ENCODE measurements at places on chromosomes 16 and 17.

- H3K27me3 ChIP-seq = no peaks in the 10 kb centered on the region
- peak overlapping the region; percentile 98 for H3K27ac ChIP-seq
- no peak for DNase-seq
- peaks cover 66% of the 10 kb centered on the region for H3K4me1 ChIP-seq
- peak overlapping the region; percentile 82 for H3K4me3 ChIP-seq
These were observed 1.0 kb downstream of the LYRM1 start for GRCh38 chr16:20901436-20902112.

DNA sequence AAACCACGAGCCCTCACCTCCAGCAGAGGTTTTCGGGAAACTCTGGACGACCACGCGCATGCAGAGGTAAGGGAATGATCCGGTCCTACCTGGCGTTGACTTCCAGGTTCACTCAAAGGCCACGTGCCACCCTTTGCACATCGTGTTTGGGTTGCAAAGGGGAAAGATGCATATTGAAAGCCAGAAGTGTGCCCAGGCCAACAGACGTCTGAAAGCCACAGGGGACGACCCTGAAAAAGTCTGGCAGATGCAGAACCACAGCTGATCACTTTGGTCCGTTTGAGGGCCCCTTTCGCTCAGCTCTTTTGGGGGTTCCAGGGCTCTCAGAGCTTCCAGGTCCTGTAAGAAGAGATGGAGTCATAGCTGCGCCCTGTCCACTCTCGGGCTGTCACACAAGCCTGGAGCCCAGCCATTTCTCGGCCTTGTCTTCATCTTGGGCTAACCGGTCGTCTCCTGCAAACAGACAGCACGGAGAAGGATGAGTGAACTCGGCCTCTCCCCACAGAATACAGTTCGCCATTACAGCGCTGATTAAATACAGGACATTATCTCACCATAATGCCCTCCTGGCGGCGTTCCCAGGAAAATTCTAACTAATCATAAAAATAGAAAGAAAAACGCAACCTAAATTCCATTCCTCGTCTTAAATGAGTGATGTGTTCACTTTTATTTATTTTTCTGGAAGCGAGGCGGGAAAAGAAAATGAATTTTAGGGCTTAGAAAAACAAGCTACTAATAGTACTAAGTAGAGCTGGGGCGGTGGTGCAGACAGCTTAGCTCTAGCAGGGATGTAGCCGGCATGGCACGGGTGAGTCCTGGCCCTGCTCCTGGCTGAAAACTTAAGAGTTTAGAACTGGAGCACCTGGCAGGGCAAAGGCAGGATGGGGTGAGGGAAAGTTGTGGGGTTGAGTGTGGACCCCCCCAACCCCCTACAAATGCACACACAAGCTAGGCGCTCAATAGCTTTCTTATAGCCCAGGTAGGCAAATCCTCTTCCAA lies 45.5 kb upstream of the ZFHX3 start:
- no peaks in the 10 kb centered on the region for H3K4me1 ChIP-seq
- no peaks in the 10 kb centered on the region for H3K27me3 ChIP-seq
- H3K27ac ChIP-seq = no peak overlapping the region

GRCh38 chr16:88491560-88492310 lies 38.7 kb downstream of the ZFPM1 start:
- H3K4me3 ChIP-seq = no peak overlapping the region
- no peaks in the 10 kb centered on the region for H3K36me3 ChIP-seq
- no peak for DNase-seq
- no peaks in the 10 kb centered on the region for H3K4me1 ChIP-seq
- H3K27me3 ChIP-seq = no peaks in the 10 kb centered on the region

- DNase-seq = no peak
- peaks cover 13% of the 10 kb centered on the region for H3K4me1 ChIP-seq
- no peak overlapping the region for H3K27ac ChIP-seq
- no peaks in the 10 kb centered on the region for H3K36me3 ChIP-seq
- no peaks in the 10 kb centered on the region for H3K27me3 ChIP-seq
These were observed 27.0 kb downstream of the RTN4RL1 start for GRCh38 chr17:1997927-1998742.

DNA sequence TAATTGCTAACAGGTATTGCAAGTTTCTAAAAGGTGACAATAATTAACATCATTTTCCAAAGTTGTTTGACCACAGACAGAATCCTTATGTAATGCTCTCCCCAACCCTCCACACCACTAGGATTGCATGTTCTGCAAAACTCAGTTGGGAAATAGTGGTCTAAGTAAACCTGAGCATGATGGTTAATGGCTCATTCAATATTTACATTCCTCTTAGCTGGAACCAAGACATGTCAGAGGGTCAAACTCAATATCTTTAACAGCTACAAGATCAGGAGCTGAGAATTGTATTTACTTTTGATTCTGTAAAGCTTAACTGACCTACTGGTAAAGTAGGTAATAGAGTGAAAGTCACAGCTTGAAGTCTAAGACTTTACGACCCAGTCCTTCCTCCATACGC lies 10.2 kb downstream of the MFSD6L start:
- no peaks in the 10 kb centered on the region for H3K4me1 ChIP-seq
- no peaks in the 10 kb centered on the region for H3K36me3 ChIP-seq
- DNase-seq = no peak
- no peak overlapping the region for H3K27ac ChIP-seq
- 0 out of 2 replicates have a peak, but pooled peaks cover 2% of the 10 kb centered on the region for H3K27me3 ChIP-seq
- H3K4me3 ChIP-seq = no peak overlapping the region

DNA sequence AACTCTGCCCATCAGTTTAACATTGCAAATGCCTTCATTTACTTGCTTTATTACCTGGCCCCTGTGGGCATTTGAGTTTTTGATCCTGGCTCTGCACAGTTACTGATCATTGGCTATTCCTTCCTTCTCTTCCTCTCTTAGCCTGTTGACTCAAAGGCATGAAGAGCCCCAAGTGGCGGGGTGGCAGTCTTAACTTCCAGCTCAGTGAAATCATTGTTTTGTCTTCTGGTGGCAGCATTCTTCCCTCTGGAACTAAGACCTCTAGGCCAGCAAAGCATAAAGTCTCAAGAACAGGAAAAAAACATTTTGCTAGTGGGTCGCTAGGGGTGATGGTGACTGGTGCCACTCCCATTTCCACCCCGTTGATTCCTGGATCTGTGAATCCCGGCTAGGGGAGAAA lies 52.3 kb upstream of the MRTFB start:
- H3K27me3 ChIP-seq = no peaks in the 10 kb centered on the region
- no peak overlapping the region for H3K4me3 ChIP-seq
- peaks cover 15% of the 10 kb centered on the region for H3K4me1 ChIP-seq
- DNase-seq = no peak
- peak overlapping the region; percentile 24 for H3K27ac ChIP-seq

- no peak overlapping the region for H3K27ac ChIP-seq
- no peak for DNase-seq
- H3K27me3 ChIP-seq = no peaks in the 10 kb centered on the region
- peaks cover 29% of the 10 kb centered on the region for H3K4me1 ChIP-seq
- H3K4me3 ChIP-seq = no peak overlapping the region
These were observed 4.5 kb upstream of the PHKG2 start for GRCh38 chr16:30743716-30744115.

GRCh38 chr16:73196670-73197069 lies 148.7 kb upstream of the ZFHX3 start:
- H3K27me3 ChIP-seq = no peaks in the 10 kb centered on the region
- H3K27ac ChIP-seq = no peak overlapping the region
- H3K36me3 ChIP-seq = no peaks in the 10 kb centered on the region
- no peak overlapping the region for H3K4me3 ChIP-seq
- DNase-seq = peak; percentile 33
- no peaks in the 10 kb centered on the region for H3K4me1 ChIP-seq

- H3K27me3 ChIP-seq = no peaks in the 10 kb centered on the region
- no peak overlapping the region for H3K27ac ChIP-seq
- no peak for DNase-seq
- H3K36me3 ChIP-seq = no peaks in the 10 kb centered on the region
These were observed 274.0 kb downstream of the PHKB start for GRCh38 chr16:47734987-47735594.

- H3K27ac ChIP-seq = peak overlapping the region; percentile 84
- H3K36me3 ChIP-seq = no peaks in the 10 kb centered on the region
- DNase-seq = no peak
These were observed 4.9 kb downstream of the UBE2O start for GRCh38 chr17:76447931-76448652.

- peaks cover 83% of the 10 kb centered on the region for H3K4me1 ChIP-seq
- no peaks in the 10 kb centered on the region for H3K27me3 ChIP-seq
- H3K36me3 ChIP-seq = no peaks in the 10 kb centered on the region
- DNase-seq = no peak
- peak overlapping the region; percentile 74 for H3K27ac ChIP-seq
These were observed 228.8 kb downstream of the SEC14L1 start for GRCh38 chr17:77369544-77369971.

DNA sequence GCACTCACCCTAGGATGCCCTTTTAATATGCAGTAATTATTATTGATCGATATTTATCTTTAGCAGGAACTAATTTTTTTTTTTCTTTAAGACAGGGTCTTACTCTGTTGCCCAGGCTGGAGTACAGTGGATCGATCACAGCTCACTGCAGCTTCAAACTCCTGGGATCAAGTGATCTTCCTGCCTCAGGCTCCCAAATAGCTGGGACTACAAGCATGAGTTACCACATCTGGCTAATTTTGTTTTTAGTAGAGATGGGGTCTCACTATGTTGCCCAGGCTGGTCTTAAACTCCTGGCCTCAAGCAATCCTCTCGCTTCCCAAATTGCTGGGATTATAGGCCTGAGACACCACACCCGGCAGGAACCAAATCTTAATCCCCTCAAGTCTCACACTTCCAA lies 29.3 kb downstream of the KIAA0753 start:
- H3K4me3 ChIP-seq = no peak overlapping the region
- peaks cover 28% of the 10 kb centered on the region for H3K36me3 ChIP-seq
- no peak overlapping the region for H3K27ac ChIP-seq

- H3K27ac ChIP-seq = peak overlapping the region; percentile 96
- peaks cover 5% of the 10 kb centered on the region for H3K36me3 ChIP-seq
- no peak for DNase-seq
- H3K4me1 ChIP-seq = peaks cover 24% of the 10 kb centered on the region
These were observed 596 bp downstream of the PROCA1 start for GRCh38 chr17:28710861-28711722.

DNA sequence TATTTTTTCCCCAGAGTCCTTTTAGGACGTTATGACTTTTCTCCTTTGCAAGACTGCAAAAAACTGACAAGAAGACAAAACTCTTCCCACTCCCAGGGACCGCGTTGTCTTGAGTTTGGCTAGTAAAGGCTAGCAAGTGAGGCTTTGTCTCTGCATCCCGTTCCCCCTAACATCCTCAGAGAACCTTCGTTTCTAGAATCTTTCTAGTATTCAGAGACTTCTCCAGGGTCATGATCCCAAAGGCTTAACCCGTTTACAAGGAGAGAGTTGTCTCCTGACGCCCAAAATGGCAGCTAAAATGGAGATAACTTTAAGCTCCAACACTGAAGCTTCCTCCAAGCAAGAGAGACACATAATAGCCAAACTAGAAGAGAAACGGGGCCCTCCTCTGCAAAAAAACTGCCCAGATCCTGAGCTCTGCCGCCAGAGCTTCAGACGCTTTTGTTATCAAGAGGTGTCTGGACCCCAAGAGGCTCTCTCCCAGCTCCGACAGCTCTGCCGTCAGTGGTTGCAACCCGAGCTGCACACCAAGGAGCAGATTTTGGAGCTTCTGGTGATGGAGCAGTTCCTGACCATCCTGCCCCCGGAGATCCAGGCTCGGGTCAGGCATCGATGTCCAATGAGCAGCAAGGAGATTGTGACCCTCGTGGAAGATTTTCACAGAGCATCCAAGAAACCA lies 843 bp downstream of the ZNF174 start:
- peaks cover 6% of the 10 kb centered on the region for H3K36me3 ChIP-seq
- no peak for DNase-seq
- H3K4me1 ChIP-seq = 0 out of 2 replicates have a peak, but pooled peaks cover 3% of the 10 kb centered on the region
- peak overlapping the region; percentile 87 for H3K27ac ChIP-seq
- no peaks in the 10 kb centered on the region for H3K27me3 ChIP-seq
- peak overlapping the region; percentile 82 for H3K4me3 ChIP-seq

DNA sequence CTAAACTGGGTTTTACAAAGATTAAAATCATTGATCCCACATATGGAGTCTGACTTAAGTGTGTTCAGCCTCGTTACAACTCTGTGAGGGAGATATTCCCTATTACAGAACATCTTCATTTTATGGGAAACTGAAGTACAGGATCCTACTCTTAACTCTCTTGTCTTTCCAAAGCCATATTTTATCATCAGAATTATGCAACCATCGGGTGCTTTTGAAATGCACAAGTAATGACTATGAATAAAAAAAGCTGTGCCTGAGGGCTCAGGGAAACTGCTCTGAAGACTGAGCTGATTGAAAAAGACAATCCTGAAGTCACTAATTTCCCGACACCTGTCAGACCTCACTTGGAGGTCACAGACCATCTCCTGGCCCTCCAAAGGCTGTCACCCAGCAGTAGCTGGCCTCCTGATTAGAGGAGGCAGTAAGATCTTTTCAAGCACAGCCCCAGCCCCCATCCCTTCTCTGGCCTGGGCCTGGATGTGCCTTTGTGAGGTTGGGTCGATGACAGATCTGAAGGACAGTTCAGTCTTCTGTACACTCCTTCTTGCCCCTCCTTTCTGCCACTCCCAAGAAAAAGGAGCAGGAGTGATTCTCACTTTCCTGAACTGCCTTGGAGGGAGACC lies 5.6 kb downstream of the AKAP1 start:
- no peak for DNase-seq
- no peak overlapping the region for H3K27ac ChIP-seq
- H3K36me3 ChIP-seq = no peaks in the 10 kb centered on the region
- H3K27me3 ChIP-seq = no peaks in the 10 kb centered on the region
- H3K4me1 ChIP-seq = peaks cover 32% of the 10 kb centered on the region

DNA sequence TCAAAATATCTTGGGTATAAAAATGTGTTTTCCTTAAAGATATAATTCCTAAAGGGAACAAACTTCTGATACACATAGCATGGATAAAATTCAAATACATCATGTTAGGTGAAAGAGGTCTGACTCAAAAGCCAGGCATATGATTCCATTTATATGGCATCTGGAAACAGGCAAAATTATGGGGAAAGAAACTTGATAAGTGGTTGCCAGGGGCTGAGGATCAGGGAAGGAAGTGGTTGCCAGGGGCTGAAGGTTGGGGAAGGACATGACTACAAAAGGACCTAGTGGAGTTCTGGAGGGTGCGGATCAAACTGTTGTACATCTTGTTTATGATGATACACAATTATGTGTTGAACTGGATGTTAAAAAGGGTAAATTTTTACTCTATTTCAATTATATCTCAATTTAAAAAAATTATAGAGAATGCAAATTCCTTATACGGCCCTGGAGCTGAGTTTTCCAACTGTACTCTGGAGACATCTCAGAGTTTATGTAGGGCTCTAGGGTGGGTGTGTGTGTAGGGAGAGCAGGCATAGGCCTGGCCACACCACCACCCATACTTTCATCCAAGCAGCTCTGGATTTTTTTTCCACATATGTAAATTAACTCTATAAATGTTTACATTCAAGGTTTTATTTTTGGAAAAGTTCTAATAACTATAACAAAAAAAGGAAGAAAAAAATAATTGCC lies 55.0 kb downstream of the AMFR start:
- peak overlapping the region; percentile 36 for H3K27ac ChIP-seq
- no peaks in the 10 kb centered on the region for H3K36me3 ChIP-seq
- no peaks in the 10 kb centered on the region for H3K27me3 ChIP-seq
- peaks cover 35% of the 10 kb centered on the region for H3K4me1 ChIP-seq

- no peaks in the 10 kb centered on the region for H3K27me3 ChIP-seq
- no peaks in the 10 kb centered on the region for H3K36me3 ChIP-seq
- no peak overlapping the region for H3K4me3 ChIP-seq
- H3K4me1 ChIP-seq = no peaks in the 10 kb centered on the region
These were observed 177.8 kb downstream of the CCDC182 start for GRCh38 chr17:57567251-57567650.
